Bronchus fibroblast of lung (primary cell): ENCODE measurements at places on chromosomes 5 and 9. TPM values are rescaled to one million over a fixed set of nuclear protein-coding genes. Genes with fewer than 3 reads are reported as not detected.

The EPB41L4A gene
- under 0.01 and 0.17 TPM in 2 replicates for total RNA-seq

The UGT3A1 gene
- not detected in 2 replicates for total RNA-seq

The SHOC1 gene
- under 0.01 TPM in 1 of 2 replicates, not detected in the other for total RNA-seq

The EGFLAM gene
- 1.2 TPM in 2 replicates for total RNA-seq

The MARCOL gene
- not detected in 2 replicates for total RNA-seq

The TAF1L gene
- not detected in 2 replicates for total RNA-seq

The SPAAR gene
- total RNA-seq = 0.34 TPM in 1 of 2 replicates, not detected in the other

The CDC37L1 gene
- 10.4 and 10.9 TPM in 2 replicates for total RNA-seq

The CDH12 gene
- total RNA-seq = not detected in 2 replicates

The ZDHHC11 gene
- total RNA-seq = 0.34 and 0.59 TPM in 2 replicates

The ADRB2 gene
- 1.9 and 2.5 TPM in 2 replicates for total RNA-seq

The ADAMTSL1 gene
- total RNA-seq = 35.8 and 39.1 TPM in 2 replicates

The ASPN gene
- not detected in 2 replicates for total RNA-seq

The ABLIM3 gene
- 63.9 and 64.7 TPM in 2 replicates for total RNA-seq

The GRXCR2 gene
- total RNA-seq = not detected in 2 replicates

The CFAP90 gene
- total RNA-seq = 0.30 and 0.84 TPM in 2 replicates

The C9orf153 gene
- total RNA-seq = not detected in 2 replicates

The CCDC152 gene
- total RNA-seq = 2.8 and 4.0 TPM in 2 replicates

The HAVCR1 gene
- not detected in 2 replicates for total RNA-seq

The RMI1 gene
- 3.7 and 7.1 TPM in 2 replicates for total RNA-seq

The COL27A1 gene
- 4.0 and 4.5 TPM in 2 replicates for total RNA-seq

The SPATA6L gene
- total RNA-seq = under 0.01 and 0.89 TPM in 2 replicates

The PAPPA gene
- total RNA-seq = 11.1 and 11.3 TPM in 2 replicates

The PTGS1 gene
- 51.6 and 55.0 TPM in 2 replicates for total RNA-seq

The F12 gene
- total RNA-seq = 0.74 and 1.0 TPM in 2 replicates

The ACER2 gene
- total RNA-seq = 0.84 and 0.89 TPM in 2 replicates

The SLC6A7 gene
- total RNA-seq = not detected in 2 replicates

The CARD9 gene
- total RNA-seq = 1.9 and 2.4 TPM in 2 replicates

The BRD3OS gene
- 19.9 and 26.2 TPM in 2 replicates for total RNA-seq

The FCHO2 gene
- total RNA-seq = 2.4 and 5.5 TPM in 2 replicates

The TAF11L10 gene
- not detected in 2 replicates for total RNA-seq

The FOXD4L5 gene
- total RNA-seq = not detected in 2 replicates

The SMIM32 gene
- total RNA-seq = not detected in 2 replicates

The BARX1 gene
- total RNA-seq = not detected in 2 replicates

The QRFP gene
- total RNA-seq = not detected in 2 replicates

The PLPP7 gene
- 3.7 TPM in 2 replicates for total RNA-seq

The DOCK2 gene
- 3.0 and 4.2 TPM in 2 replicates for total RNA-seq

The PDGFRB gene
- 84.2 and 84.7 TPM in 2 replicates for total RNA-seq

The SLC45A2 gene
- under 0.01 TPM in 1 of 2 replicates, not detected in the other for total RNA-seq

The FTMT gene
- not detected in 2 replicates for total RNA-seq

The CAMK4 gene
- total RNA-seq = 8.6 and 9.9 TPM in 2 replicates

The CRHBP gene
- total RNA-seq = under 0.01 and 0.45 TPM in 2 replicates

The HRH2 gene
- total RNA-seq = 0.17 TPM in 1 of 2 replicates, not detected in the other

The NTRK2 gene
- under 0.01 TPM in 1 of 2 replicates, not detected in the other for total RNA-seq

The ZFP37 gene
- 1.2 and 1.5 TPM in 2 replicates for total RNA-seq

The GFI1B gene
- under 0.01 TPM in 1 of 2 replicates, not detected in the other for total RNA-seq

The ALDH1A1 gene
- 0.17 TPM in 1 of 2 replicates, not detected in the other for total RNA-seq

The PDE6A gene
- total RNA-seq = not detected in 2 replicates

The DTWD2 gene
- 2.0 and 2.5 TPM in 2 replicates for total RNA-seq

The GRAMD2B gene
- total RNA-seq = 11.9 and 14.1 TPM in 2 replicates

The PIGO gene
- total RNA-seq = 22.4 and 26.3 TPM in 2 replicates

The NIPAL4 gene
- total RNA-seq = 0.50 TPM in 1 of 2 replicates, not detected in the other

The PCDHGA4 gene
- total RNA-seq = 1.0 and 1.3 TPM in 2 replicates
